NCI-H1436 (cell line): ENCODE measurements at places on chromosomes 12 and 14.

GRCh38 chr14:52333823-52334657 lies 19.9 kb downstream of the PTGER2 start:
- no peak for DNase-seq

- DNase-seq, result no peak
Observed at GRCh38 chr12:42886160-42886559, 296.6 kb upstream of the PRICKLE1 start.

DNA sequence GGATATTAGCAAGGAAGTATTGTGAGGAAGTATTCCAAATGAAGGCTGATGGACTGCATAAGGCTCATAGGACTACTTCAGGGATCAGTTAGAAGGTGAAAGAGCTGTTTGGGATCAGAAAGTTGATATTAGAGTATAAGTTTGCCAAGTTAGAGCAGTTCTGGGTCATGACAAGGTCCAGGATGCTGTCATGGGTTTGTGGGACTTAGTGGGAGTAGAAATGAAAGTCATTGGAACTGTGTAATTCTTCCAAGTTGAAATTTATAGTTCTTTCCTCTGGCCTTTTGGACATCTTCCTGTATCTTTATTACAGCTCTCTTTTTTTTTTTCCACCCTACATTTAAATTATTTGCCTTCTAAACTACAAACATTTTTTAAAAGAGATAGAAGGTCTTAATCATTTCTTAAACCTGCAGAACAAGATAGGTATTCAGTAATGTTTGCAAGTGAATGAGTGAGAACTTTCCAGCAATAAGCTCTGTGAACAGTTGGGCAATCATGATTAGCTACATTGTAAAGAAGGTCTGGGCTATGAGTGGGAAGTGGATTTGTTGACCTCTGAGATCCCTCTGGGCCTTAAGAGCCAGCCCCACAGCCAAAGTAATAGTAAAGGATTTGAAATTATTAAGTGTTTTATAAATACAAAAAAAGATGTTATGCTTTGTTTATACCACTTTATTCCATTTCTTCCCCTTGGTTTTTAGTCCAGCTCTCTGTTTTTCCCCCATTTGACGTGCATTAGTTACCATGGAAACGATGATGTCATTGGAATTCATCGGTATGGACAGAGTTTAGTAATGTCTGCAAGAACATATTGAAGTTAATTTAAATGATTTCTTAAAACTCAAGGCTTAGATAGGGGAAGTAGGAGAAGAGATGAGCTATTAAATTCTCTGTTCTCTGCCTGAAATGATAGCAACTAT lies 247.9 kb upstream of the ARHGAP5 start:
- DNase-seq, result no peak

DNA sequence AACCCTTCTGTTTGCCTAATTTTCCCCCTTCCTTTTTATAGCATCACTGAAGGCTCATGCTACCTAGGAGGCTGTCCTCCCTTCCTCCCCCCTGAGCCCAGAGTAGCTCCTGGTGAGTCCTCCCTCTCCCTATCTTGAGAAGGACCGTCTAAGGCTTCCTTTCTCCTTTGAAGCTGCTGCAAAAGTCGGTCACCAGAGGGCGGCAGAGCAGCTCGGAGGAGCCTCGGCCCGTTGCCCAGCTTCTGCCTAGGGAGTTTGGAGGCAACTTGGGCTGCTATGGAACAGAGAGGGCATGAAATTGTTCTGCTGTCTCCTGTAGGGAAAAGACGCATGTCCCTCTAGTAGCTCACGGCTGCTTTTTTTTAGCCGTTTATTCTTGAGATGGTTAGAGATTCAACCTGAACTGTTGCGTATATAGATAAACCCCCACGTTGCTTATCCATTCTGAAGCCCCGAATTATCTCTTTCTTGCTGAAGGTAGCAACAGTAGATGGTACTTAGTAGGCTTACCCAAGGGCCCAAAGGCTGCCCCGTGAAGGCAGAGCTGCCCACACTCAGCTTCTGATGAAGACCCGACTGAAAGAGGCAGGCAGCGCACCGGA lies 5.7 kb downstream of the WNT5B start:
- peak; percentile 71 for DNase-seq

DNA sequence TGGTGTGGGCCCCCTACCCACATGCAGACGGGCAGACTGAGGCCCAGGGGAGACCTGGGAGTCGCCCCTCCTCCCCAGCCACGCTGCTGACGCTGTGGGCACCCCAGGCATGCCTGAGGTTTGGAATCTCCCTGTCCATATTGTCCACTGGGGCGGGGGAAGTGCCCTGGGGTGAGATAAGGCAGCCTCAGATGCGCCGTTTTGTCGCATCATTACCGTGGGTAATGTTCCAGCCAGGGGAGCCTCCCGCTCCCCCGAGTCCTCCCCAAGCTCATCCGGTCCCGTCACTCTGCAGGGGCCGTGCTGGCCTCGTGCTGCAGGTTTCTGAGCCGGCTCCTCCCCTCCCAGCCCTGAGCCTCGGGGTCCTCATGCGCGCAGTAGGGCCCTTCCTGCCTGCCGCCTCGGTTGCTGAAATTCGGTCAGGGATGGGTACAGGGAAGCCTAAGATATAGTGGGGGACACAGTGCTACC lies 11.4 kb downstream of the INF2 start:
- DNase-seq, result no peak

- no peak for DNase-seq
Observed at GRCh38 chr12:110688446-110689280, at the start of gene HVCN1. TSS of gene HVCN1 (minus strand) at chr12:110689115. CDS start at chr12:110683245, 5,870 bp downstream.

DNA sequence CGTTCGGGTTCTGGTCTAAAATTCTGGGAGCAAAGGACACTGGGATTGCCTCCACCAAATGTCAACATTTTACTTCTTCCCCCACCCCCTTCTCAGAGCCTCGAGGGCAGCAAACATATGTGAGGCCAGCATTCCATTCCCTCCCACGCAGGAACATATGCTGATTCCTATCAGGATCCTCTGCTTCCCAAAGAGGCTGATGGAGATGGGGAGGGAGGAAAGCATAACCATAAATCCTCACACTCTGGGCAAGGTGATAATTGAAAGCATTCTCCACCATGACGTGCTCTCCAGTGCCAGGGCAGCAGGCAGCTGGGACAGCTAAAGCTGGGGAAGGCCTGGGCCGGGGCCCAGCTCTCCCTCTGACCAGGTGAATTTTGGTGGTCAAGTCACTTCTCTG lies 395.0 kb downstream of the ZFP36L1 start:
- DNase-seq, result no peak

GRCh38 chr12:19431407-19432308 lies 7.6 kb upstream of the AEBP2 start:
- no peak for DNase-seq

GRCh38 chr14:22610931-22611330 lies 12.8 kb downstream of the ABHD4 start:
- DNase-seq, result no peak

- no peak for DNase-seq
Observed at GRCh38 chr12:57476162-57476992, 3.3 kb downstream of the ARHGAP9 start.

DNA sequence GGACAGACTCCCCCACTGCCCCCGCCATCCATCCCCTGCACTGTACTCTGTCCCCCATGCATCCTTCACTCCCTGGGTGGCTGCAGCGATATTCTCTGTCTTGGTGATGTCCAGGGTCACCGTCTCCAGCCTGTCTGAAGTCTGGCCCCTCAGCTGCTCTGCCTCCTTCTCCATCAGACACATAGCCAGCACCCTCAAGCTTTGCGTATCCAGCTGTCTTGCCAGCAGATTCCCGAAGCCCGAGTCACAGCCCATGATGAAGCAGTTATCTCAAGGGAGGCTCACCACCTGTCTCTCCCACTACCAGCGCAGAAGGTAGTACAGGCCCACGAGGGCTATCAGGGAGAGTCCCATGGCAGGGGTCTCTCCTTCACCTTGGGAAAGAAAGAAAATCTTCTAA lies 77.8 kb downstream of the HSD17B6 start:
- DNase-seq, result no peak

DNA sequence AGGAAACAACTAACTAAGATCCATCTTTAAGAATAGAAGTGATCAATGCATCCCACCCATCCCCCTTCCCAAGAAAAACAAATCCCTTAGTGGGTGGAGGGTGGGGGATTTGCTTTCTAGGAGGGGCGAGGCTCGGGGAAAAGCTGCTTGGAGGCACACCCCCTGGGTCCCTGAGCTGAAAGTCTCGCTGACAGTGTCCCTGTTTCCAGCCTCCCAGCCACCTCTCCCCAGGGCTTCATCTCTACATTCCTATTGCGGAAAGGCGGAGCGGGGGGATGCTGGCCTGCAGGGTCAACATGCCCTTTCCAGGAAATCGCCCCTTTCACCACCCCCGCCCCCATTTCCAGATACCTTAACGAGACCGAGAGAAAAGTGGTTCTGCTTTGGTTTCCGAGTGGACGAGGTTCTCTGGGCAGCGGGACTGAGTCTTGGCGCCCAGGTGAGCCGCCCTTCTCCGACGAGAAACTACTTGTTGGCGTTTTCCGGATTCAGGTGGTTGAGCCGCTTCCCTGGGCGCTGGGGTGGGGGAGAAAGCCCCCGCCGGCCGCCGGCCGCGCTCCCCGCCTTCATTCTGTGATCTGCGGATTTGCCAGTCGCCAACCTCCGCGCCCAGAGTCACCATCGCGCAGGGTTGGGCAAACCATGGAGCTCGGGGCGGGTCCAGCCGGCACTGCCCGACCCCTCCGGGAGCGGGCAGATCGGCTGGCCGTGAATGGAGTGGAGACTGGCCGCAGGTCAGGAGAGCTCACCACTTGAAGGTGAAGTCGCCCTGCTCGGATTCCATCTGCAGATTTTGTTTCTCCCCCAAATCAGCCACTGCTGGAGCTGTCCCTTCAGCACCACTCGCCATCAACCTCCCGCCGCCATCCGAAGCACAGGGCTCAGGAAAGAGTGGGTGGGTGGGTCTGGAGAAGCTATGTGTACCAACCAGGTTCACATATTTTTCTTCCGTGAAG lies 505 bp downstream of the KCNC2 start:
- no peak for DNase-seq

DNA sequence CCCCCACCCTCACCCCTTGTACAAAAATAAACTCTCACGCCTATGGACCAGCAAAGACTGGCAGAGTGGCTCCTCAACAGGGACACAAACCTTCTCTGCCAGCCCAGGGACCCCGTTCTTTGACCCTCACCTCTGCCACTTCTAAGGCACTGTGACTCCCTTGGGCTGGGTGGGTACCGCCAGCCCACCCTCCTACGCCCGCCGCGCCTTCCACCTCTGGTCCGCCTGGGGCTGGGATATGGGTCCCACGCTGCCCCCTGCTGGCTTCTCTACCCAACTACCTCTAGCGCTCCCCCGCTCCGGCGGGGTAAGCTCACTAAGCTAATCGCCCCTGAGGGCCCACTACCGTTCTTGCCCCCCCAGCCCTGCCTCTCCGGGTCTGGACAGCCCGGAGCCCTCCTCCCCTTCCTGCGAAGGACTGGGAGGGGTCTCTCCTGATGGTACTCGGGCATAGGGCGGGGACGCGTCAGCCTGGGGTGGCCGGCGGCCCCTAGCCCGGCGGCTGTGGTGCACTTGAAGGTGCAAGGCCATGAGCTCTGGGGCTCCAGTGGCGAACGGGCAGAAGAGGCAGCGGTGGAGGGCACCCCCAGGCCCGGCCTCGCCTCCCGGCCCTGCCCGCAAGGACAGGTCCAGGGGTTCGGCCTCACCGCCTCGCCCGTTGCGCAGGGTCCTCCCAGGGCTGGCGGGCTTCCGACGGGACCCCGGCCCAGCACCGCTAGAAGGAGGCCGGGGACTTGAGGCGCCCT lies 8.1 kb downstream of the ZNF219 start:
- DNase-seq, result no peak

DNA sequence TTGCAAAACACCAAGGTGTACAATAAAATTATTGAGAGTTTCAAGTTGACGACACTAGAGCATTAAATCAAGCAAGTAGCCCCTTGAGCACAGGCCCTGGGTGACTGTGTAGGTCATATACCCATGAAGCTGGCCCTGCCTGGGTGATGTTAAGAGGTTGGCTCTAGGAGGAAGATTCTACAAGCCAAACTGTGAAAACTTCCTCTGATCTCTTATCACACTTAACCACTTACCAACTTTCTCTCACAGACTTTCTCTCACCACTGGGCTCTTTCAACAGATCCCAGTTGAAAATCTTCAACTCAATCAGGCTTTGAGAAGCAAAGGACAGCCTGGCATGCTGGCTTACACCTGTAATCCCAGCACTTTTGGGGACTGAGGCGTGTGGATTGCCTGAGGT lies 186.9 kb upstream of the BTG1 start:
- no peak for DNase-seq

GRCh38 chr12:92615703-92616102 lies 87.1 kb upstream of the PLEKHG7 start:
- no peak for DNase-seq

DNA sequence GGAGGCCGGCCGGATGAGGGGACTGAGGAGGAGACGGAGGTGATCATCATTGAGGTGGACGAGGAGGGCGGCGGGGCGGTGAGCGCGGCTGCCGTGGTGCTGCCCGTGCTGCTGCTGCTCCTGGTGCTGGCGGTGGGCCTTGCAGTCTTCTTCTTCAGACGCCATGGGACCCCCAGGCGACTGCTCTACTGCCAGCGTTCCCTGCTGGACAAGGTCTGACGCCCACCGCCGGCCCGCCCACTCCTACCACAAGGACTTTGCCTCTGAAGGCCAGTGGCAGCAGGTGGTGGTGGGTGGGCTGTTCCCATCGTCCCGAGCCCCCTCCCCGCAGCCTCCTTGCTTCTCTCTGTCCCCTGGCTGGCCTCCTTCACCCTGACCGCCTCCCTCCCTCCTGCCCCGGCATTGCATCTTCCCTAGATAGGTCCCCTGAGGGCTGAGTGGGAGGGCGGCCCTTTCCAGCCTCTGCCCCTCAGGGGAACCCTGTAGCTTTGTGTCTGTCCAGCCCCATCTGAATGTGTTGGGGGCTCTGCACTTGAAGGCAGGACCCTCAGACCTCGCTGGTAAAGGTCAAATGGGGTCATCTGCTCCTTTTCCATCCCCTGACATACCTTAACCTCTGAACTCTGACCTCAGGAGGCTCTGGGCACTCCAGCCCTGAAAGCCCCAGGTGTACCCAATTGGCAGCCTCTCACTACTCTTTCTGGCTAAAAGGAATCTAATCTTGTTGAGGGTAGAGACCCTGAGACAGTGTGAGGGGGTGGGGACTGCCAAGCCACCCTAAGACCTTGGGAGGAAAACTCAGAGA lies 9.6 kb downstream of the MMP14 start:
- no peak for DNase-seq

DNA sequence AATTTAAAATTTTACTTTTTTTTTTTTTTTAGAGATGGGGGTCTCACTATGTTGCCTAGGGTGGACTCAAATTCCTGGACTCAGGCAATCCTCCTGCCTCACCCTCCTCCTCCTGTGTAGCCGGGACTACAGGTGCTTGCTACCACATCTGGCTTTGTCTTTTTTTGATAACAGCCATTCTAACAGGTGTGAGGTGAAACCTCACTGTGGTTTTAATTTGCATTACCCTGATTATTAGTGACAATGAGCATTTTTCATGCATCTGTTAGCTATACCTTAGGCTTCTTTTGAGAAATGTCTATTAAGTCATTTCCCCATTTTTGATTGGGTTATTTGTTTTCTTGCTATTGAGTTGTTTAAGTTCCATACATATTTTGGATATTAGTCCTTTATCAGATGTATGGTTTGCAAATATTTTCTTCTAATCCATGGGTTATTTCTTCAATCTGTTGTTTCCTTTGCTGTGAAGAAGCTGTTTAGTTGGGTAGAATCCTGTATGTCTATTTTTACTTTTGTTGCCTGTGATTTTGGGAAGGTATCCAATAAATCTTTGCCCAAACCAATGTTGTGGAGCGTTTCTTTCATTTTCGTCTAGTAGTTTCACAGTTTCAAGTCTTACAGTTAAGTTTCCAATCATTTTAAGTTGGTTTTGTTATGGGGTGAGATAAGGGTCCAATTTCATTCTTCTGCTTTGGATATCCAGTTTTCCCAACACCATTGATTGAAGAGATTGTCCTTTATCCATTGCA lies 86.1 kb downstream of the MYF5 start:
- DNase-seq, result no peak
